ENCODE measurements at places on chromosomes 12 and 14.

GRCh38 chr12:32302218-32303173, 96.9 kb upstream of the FGD4 start:
- DNase-seq = no peak

DNA sequence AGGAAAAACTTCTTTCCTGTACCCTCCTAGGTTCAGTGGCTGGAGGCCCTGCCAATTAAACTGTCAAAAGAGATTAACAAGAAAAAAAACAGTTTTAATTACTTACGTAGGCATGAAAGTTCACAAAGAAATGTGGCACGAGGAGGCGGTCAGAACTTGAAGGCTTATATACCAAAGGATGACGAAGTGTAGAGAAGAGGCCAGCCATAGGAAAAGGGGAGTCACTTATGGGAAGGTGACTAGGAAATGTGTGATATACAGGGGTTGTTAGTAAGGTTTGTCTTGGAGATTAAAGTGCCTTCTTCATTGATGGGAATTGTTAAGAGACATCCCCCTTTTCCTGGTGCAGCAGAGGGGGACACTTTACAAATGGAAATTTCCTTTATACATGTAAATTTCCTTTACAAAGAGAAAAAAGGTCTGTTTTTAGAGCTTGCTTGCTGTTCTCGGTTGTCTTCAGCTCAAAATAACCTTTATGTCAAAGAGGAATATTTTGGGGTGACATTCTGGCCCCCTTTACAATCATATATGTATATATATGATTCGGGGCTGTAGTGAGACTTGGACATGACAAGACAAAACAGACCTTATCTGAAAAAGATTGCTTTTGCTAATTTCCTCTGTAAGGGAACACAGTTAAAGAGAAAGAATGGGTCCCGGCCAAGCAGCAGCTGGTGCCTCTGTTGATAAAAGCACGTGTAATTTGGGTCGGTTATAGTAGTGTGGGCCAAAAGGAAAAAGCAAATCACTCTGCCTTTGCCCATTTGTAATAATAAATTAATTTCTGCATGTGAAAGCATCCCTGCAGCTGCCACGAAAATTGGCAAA, 38.6 kb downstream of the SYNE2 start:
- no peak for DNase-seq

DNA sequence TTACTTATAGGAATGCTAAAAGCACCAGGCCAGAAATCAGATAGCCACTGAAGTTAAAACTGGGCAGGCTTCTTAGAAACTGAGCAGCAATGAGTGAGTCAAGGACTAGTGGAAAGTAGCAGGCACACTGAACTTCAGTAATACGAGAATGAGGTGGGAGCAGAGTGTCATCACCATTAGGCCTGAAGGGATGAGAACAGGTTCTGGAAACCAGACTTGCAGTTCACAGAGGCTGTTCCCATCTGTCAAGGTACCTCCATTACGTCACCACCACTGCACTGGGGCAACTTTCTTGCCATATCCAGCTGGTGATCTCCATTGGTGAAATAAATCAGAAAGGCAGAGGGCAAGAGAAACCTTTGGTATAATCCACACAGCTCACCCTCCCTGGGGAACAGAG, 15.6 kb downstream of the ZNF10 start:
- DNase-seq = no peak

DNA sequence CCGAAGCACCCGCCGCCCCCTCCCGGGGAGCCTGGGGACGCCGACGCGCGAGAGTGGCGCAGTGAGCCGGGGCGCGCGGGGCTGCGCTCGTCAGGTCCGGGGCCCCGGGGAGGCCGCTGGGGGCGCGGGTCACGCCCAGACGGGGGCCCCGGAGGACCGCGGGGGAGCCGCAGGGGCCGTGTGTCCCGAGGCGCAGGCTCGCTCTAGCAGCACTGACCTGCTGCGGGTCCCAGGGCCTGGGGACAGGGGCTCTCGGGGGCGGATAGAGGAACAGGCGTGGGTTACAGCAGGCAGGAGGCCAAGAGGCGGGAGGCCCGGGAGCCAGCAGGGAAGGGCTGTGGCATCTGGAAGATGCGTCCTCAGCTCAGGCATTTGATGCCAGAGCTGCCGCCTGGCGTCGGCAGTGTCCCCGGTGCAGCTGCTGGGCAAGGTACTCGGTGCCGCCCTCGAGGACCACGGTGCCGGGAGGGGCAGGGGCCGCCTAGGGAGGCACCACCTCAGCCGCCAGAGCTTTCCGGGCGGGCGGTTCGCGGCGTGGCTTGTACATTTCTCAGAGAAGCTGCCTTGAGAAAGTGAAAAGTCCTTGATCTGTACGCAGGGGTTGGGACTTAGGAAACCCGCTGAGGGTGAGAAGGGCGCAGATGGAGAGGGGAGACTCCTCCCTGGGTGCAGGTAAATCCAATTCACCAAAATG, 1.2 kb downstream of the WNT5B start:
- DNase-seq = no peak

GRCh38 chr12:107485731-107486130, 199.9 kb upstream of the PWP1 start:
- no peak for DNase-seq

DNA sequence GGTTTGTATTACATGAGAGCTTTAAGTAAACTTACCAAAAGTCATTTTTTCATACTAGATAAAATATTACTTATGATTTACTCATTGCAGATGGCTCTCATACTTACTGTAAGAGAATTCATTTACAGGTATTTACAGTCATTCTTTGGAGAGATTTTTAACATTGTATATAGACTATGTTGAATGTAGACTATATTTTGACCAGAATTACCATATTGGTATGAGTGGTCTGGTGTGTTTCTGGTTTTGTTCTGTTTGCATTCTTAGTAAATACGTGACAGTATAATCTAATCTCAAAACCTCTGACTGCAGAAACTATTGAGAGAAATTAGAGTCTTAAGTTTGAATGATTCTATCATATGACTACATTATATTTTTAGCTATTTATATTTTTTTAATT, 91.1 kb downstream of the USP15 start:
- no peak for DNase-seq

DNA sequence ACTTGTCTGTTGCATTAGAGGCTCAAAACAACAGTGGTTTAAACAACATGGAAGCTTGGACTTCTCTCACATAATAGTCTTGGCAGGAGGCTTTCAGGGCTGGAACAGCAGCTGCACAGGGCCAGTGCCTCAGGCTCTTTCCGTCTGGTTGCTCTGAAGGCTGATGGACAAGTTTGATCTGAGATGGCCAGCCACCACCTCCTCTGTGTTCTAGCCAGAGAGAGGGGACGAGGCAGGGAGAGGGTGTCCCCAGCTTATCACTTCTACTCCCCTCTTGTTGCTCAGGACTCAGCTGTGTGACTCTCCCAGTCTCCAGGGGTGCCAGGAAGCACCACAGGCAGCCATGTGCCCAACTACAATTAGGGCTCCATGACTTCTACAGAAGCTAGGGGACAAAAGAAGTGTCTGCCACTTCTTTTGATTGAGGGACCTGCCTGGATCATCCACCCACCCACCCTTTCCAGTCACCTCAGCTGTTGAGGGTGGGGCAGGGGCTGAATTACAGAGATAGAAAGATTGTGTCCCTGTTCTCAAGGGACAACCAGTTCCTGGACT, 46.6 kb downstream of the SMIM41 start:
- no peak for DNase-seq

GRCh38 chr14:34931206-34931605, 51.6 kb upstream of the SRP54 start:
- no peak for DNase-seq

GRCh38 chr14:104706733-104707607, 17.1 kb upstream of the ADSS1 start:
- no peak for DNase-seq

DNA sequence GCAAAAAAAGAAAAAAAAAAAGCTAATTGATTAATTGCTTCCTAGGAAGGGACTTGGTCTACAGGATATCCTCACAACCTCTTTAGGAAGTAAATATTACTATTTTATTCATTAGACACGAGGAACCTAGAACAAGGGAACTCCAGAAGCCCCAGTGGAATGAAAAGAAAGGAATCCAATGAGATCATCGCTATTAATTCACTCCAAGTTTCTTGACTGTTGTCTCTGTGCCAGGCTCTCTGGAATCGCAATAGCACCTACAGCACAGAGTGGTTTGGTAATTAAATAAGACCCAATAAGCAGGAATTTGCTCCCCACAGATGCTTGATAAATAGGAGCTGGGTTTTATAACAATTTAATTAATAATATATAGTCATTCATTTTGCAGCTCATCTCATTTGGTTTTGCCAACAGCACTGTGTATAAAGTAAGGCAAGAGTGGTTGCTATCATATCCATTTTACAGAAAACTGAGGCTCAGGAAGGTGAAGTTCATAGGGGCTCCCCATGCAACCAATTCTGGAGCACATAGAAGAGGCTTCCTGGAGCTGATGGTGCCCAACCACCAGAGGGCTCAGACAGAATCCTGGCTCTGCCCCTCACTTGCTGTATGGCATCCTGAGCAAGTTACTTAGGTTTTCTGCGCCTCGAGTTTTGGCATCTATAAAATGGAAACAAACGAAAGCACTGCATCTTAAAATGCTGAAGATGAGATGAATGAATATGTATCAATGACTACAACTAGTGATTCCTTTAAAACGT, 420.2 kb downstream of the MED13L start:
- DNase-seq = no peak

- DNase-seq = no peak
Observed at GRCh38 chr12:123948796-123949769, 23.5 kb downstream of the CCDC92 start.

GRCh38 chr14:35366056-35366451, 38.5 kb downstream of the NFKBIA start:
- DNase-seq = no peak

- DNase-seq = no peak
Observed at GRCh38 chr14:98853063-98853729, 418.8 kb downstream of the BCL11B start.

DNA sequence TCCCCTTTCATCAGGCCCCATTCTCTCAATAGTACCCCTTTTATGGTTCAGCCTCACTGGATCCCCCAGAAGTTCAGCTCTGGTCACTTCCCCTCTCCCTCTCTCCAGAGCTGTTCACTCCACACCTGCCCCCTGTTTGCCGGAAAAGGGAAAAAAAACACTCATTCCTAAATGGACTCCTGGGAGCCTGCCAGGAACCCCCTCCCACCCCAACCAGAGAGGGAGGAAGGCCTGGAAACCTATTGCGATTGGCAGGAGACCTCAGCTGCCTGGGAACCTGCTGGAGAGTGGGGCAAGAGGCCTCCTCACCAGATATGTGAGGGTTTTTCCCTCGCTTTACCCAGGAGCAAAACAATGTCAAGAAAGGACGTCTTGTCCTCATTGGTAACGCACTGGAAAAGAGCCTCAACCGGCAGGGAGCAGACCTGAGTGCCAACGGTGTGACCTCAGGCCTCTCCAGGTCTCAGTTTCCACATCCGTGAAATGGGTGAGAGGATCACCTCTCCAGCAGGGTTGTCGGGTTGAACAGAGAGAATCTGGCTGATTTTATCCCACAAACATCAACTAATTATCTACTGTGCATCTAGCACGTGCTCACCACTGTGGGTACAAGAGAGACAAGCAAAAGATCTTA, 4.6 kb downstream of the DTX1 start:
- no peak for DNase-seq

DNA sequence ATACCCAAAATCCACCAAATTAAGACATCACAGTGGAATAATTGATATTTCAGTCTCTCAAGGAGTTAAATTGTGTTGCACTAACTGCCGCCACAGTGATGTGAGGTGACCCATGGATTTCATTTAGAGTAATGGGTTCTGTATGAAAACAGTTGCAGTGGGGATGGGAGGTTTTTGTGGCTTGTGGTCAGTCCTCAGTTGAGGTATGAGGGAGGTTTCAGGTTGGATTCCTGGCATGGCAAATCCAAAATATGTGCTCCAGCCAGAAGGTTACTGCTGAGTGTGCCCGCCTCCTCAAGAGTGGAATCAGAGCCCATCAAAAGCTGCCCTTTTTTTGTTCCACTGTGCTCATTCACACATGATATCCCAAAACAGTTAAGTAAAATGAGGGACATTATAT, 487.1 kb downstream of the EGLN3 start:
- DNase-seq = no peak

GRCh38 chr14:58131386-58131785, 20.6 kb downstream of the ARMH4 start:
- DNase-seq = no peak

GRCh38 chr14:104157016-104157928, 18.9 kb downstream of the KIF26A start:
- DNase-seq = no peak

- no peak for DNase-seq
Observed at GRCh38 chr12:74539261-74539660, 1.6 kb downstream of the ATXN7L3B start.

DNA sequence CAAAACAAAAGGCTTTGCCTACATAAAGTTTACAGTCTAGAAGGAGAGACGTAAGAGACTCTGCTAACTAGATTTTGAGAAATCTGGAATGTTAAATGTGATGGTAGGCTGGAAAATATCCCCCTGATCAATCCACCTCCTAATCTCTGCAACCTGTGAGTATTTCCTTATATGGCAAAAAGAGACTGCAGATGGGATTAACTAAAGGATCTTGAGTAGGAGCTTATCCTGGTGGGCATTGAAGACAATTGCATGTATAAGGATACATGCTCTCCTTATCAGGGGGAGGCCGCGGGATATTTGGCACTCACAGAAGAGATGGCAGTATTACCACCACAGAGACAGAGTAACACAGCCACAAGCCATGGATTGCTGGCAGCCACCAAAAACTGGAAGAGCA, 95.2 kb downstream of the EGLN3 start:
- DNase-seq = no peak

GRCh38 chr12:40697566-40698259, 5.5 kb downstream of the CNTN1 start:
- no peak for DNase-seq

DNA sequence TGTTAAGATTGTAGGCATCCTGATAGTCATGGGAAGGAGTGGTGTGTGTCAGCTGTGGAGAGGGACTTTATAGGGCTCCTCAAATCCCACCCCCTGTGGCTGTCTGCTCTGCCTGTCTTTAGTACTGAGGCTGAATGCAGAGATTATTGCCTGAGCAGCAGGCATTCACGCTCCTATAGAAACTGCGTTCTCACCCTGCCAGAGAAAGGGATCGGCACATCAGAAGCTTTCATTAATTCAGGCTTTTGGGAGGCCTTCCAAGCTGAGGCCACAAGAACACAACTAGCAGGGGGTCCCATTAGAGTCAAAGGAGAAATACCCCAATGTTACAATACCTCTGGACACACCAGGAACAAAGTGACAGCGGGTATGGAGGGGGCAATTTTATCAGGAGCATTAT, 12.6 kb downstream of the KCNK10 start:
- DNase-seq = no peak

DNA sequence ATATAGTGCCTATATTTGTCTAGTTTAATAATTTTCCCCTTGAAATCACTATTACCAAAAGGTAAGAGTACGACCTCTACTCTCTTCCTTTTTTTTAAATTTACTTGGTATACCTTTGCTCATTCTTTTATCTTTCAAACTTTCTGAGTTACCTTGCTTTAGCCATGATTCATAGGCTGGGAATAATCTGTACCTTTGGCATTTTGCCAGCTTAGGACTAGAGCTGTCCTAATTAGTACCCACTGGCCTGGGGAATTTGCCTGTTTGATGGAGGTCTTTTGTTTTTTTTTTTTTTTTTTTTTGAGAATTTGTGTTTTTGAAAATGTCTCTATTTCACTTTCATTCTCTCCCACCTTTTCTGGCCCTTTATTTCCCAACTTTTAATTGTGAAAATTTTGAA, 8.7 kb upstream of the SLC4A8 start:
- no peak for DNase-seq

Measured in activated CD8-positive, alpha-beta memory T cell treated with anti-CD3 and anti-CD28 coated beads for 48 hours (primary cell).